Stimulated activated CD4-positive, alpha-beta T cell treated with anti-CD3 and anti-CD28 coated beads, Interleukin-4, amount 100 ng/mL, for 1 hour (primary cell): ENCODE measurements at places on chromosomes 12 and 14.

- no peak for DNase-seq
These were observed 965.2 kb downstream of the VRK1 start for GRCh38 chr14:97762386-97762785.

DNA sequence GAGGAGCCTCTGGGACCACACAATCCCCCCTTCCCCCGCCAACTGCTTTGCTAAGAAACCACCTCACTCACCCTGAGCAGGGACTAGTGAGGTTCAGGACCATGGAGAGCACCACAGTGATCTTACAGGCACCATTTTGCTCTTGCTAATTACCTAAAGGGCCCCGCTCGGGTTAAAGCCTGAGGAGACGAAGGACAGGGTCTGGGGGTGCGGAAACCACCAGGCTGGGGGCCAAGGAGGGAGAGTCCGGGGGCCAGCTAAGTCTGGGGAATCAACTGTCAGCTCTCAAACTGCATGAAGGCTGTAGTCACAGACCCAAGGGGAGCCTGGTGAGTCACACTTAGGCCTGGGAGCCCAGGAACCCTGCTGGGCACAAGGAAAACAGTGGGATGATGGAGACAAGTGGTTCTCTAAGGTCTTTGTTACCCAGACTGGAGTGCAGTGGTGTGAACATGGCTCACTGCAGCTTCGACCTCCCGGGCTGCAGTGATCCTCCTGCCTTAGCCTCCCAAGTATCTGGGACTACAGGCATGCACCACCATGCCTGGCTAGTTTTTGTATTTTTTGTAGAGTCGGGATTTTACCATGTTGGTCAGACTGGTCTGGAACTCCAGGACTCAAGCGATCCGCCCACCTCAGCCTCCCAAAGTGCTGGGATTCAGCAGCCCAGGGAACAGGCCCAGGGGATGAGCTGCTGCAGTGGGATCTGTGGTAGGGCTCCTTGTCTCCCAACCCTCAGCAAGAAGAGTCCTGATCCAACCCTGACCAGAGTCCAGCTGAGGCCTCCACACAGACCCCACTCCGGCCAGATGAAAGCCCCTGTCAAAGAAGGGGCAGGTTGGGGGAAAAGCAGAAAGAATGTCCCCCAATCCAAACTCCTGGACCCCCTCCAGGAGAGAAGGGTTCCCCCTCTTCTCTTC, 98.8 kb downstream of the CALM1 start:
- DNase-seq: peak; percentile 15

DNA sequence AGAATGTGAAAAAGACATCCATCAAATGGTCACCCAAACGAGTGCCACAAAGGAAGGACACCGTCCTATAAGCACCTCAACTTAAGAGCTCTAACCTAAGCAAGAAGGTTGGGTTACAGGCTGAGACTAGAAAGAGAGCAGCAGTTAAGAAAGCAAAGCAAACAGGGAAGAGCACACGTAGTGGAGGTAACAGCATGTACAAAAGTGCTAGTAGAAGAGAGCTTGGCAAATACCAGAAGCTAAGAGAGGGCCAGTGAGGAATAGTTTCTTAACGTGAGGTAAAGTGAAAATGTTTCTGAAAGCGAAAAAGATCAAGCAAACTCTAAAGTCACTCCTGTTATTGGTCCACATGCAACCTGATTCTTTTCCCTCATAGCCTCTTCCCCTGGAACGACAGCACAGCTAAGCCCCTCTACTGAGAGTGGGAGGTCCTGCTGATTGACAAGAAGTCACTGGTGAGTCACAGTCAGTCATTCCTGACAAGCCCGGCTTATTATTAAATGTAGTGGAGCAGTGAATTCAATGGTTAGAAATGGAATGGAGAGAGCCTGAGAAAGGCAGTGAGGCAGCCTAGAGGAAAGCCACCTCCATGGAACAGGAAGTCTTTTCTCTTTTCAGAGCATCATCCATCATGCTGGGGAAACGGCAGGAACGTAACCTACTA, 204.4 kb downstream of the SLC25A21 start:
- DNase-seq: no peak

DNA sequence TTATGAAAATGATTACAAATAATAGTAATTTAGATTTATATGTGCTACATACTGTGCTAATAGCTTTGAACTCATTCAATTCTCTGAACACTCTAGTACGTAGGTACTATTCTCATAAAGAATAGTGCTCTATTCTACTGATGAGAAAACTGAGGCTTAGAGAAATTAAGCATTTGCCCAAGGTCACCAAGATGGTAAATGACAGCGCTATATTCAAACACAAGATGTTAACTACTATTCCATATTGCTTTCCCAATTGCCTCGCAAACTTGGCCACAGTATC, 182.9 kb upstream of the GZMB start:
- no peak for DNase-seq

GRCh38 chr14:51811706-51812105, 48.7 kb upstream of the GNG2 start:
- no peak for DNase-seq

- DNase-seq: no peak
These were observed 95.7 kb downstream of the PDE3A start for GRCh38 chr12:20463913-20464524.

GRCh38 chr12:23060161-23060560, 435.2 kb downstream of the ETNK1 start:
- DNase-seq: no peak

DNA sequence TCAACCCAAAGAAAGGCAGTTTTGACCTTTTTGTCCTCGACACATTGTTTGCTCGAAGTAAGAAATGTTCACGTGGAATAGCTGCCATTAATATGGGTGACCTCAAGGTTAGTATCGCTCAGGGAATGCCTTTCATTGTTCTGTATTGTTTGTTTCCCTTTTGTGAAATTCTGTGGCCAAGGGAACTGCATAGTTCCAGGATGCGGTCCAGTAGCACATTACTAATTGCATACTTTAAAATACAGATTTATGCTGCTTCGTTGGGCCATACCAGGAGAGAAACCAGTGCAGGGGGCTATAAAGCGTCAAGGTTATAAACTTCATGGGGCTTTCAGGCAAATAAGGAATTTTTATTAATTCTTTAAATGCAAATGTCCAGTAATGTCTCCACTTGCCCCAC, 73.3 kb upstream of the USP44 start:
- DNase-seq: no peak

GRCh38 chr14:23358553-23359166, 6.0 kb upstream of the SLC22A17 start:
- DNase-seq: no peak

DNA sequence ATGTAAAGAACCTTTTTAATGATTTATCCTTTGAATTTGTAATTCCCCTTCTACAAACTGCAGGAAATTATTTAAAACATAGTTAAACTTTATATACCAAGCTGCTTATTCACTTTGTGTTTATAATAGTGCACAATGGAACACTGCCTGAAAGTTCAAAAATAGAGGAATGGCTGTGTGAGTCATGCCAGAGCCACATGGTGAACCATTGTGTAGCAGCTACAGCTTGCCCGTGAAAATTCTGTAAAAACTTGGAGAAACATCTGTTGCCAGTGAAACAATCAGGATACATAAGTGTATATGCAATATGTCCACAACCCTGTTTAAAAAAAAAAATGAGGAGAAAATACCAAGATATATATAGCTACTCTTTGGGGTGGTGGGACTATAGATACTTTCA, 59.5 kb downstream of the VEZT start:
- DNase-seq: no peak

DNA sequence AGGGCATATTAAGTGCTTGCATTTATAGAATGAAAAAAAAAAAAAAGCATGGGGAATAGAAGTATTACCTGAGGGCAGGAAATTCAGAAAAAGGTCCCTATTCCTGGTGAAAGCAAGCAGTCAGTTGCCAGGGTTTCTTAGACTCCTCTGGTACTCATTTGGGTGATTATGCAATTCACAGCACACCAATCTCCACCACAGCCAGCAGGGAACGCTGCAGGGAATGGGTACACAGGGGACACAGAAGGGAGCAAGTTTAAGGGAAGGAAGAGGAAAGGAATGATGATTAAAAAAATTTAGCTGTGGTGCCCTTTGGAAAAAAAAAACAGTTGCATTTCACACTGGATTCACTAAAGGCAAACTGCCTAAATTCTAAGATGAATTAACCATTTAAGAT, 14.2 kb downstream of the BLTP3B start:
- DNase-seq: no peak

DNA sequence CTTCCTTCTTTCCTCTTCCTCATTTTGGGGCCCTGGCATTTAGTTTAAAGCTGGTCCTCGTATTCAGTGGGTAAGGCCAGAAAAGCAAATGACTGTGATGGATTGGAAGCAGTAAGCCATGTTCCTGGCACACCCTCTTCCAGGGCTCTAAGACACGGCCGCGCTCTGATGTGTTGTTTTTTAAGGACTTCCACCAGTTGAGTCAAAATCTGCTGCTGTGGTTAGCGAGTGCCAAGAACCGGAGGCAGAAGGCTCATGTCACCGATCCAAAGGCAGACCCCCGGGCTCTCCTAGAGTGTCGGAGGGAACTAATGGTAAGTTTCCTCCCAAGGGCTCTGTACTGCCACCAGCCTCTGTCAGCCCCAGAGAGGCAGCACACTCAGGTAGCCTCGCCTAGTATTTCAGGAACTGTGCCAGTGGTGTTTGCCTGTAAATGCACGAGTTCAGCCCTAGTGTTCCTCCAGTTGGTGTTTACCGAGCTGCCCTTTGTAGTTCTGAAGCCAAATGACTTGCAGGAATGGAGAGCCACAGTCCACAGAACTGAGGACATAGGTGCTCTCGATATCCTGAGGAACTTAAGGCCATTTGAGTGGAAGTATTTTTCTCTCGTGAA, 72.7 kb downstream of the ESR2 start:
- no peak for DNase-seq

DNA sequence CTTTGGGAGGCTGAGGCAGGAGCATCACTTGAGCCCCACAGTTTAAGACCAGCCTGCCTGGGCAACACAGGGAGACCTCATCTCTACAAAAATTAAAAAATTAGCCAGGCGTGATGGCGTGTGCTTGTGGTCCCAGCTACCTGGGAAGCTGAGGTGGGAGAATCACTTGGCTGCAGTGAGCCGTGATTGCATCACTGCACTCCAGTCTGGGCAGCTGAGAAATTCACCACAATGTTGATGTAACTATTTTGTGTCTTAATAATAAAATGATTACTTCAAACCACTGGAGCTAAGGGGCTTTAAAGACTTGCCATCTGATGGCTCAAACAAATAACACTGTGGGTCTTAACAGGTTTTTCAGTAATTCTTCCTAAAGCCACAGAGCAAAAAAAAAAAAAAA, 10.8 kb downstream of the ERH start:
- no peak for DNase-seq

DNA sequence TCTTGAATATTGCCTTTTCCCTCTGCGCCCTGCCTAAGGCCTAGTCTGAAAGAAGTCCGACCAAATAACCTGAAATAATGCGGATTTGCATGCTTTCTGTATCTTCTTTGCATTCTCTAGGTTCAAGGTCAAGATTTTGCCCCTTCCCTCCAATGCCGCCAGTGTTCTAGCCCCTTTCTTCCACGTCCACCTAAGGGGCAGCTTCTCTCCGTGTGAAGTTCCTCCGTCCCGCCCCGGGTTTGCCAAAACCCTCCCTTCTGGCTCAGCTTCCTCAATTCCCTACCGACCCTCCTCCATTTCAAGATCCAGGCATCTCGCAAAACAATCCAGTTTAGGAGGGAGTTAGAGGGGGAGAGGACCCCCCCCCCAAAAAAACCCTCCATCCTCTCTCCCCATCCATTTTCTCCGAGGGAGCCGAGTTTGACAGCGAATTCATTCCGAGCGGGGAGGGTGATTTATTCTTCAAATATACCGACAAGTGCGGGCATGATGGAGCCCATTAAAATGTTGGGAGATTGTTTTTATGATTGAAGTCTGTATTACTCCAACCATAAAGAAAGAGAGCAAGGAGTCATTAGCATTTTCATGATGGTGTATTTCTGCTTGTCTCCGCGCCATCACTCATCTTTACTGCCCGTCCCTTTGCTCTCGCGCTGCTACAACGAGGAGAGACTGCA, 20.9 kb upstream of the ATP5MC2 start:
- DNase-seq: no peak

DNA sequence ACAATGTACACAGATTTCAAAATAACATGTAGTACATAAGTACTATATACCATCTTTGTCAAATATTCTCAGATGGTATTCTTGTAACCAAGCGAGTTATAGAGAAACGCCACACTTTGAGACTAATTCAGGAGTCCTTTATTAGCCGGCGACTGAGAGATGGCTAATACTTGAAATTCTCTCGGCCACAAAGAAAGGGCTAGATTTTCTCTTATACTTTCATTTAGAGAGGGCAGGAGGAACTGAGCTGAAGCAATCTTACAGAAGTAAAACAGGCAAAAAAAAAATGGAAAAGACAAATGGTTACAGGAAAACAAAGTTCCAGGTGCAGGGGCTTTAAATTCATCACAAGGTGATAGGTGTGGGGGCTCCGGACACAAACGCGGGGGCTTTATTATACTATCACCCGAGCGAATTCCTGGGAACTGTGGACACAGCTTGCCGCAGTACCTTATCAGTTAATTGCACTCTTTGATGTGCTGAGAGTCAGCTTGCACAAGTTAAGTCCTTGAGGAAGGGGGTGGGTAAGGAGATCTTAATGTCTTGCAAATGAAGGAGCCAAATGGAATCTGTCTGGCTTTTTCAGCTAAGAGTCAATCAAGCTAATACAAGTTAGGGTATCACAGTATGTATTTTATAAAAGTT, 382.3 kb downstream of the KCNH5 start:
- DNase-seq: no peak

DNA sequence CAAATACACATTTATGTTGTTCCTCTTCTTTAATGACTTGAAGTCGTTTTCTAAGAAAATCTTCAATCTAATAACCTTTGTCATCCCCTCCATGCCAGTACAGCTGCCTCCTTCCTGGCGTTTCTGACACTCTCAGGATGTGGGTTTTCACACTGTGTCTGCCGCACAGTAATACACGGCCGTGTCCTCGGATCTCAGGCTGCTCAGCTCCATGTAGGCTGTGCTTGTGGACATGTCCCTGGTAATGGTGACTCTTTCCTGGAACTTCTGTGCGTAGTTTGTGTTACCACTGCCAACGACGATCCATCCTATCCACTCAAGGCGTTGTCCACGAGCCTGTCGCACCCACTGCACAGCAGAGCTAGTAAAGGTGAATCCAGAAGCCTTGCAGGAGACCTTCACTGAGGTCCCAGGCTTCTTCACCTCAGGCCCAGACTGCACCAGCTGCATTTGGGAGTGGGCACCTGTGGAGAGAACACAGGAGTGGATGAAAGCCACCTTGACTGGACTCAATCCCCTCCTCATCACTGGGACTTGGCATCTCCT, 1095.9 kb downstream of the TMEM121 start:
- no peak for DNase-seq

DNA sequence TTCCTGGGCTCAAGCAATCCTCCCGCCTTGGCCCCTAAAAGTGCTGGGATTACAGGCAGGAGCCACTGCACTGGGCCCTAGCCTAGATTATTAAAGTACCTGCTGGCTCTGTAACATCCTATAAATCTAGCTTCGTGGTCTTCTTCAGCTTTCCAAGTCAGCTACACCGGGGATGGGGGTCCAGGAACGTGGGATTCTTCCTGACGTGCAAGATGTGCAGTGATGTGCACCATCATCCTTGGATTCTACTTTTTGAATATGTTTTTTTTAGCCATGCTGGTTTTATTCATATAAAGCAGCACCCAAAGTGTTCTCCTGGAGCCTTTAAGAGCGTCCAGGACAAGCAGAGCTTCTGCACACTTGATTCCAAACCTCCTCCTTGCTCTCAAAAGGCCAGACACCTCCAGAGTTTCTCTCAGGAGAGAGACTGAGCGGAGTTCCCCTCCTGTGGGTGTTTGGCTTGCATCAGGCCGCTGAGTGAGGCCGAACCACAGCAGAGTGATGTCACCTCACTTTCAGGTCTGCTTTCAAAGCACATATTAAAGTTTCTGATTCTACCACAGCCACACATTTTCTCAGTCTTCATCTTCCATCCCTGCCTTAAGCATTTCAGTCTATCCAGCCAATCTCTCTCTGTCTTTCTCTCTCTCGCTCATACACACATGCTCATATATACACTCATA, 33.4 kb downstream of the VCPKMT start:
- DNase-seq: peak; percentile 77
